Mucosa of descending colon (tissue), 3 donors: ENCODE measurements at places on chromosomes 13 and 19.

DNA sequence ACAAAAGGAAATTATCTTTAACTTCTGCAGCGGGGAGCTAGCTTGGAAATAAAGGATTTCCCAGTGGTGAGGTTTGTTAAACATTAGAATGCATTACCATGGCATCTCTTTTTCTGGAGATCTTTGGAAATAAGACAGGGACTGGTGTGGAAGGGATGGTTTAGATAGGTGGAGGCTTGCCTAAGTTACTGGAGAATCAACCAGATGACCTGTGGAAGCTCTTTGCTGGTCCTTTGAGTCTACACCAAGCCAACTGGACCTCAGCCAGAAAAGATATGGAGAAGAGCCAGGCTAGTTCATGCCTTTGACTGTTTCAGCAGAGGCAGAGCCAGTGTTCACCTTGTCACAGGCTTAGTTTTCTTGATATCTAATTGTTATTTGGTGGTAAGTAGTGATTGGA is 134.7 kb downstream of the KCNRG start:
- DNase-seq: peak; percentile 51

DNA sequence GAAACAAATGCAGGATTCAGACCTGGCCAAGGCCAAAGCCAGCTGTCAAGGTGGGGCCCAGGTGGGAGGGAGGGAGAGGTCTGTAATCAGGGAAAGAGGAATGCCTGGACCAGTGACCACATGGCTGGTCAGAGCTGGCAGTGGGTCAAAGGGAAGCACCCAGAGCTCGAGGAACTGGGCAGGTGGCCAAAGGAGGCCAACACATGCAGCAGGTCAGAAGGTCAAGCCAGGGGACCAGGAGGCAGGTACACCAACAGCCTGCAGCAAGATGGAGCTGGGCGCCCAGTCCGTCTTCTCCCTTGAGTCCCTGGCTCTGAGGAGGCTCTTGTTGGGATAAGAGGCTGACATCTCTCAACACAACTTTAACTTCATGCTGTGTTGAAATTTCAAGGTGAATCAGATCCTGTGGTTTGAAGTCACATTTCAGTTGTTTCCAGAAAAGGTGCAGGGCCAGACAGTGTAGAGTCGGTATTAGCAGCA is 17.1 kb downstream of the GPATCH1 start:
- peak; percentile 33 for DNase-seq

DNA sequence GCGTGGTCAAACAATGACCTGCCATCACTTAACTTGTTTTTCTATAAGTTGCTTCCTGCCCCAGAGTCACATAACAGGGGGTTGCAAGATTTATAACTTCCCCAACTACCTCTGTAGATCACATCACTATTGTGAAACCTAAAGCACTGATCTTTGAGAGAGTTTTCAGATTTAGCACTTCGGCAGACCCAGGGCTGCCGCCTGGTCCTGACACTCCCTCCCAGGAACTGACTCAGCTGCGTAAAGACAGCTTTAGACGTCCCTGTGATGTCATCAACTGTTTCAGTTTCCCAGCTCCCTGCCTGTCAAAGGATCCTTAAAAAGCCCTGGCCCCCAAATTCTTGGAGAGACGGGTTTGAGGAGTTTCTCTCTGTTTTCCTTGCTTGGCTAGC is 33.3 kb downstream of the IGFL2 start:
- no peak for DNase-seq

- no peak for DNase-seq
Measured at GRCh38 chr13:51601601-51602565, 17.6 kb downstream of the WDFY2 start.

- DNase-seq: no peak
Measured at GRCh38 chr13:43401361-43401760, 378.0 kb downstream of the DNAJC15 start.
